ENCODE measurements at places on chromosomes 3 and 15.

DNA sequence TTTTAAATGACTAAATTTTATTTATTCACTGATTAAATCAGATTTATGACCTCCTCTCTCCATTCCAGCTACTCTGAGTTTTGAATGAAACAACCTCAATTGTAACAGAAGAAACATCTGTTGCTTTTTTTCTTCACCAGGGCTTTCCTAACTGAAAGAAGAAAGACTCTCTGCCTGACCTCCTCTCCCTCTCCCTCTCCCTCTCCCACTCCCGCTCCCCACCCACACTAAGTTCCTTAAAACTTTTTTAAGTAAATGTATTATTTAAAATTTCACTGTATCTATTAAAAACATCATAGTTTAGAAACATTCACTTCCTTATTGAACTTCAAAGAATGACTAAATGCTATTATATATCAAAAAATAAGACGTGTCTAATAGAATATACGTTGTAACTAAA, 122.0 kb downstream of the TFDP2 start:
- DNase-seq = no peak

GRCh38 chr15:76199106-76200082, 111.9 kb downstream of the ETFA start:
- DNase-seq = no peak

DNA sequence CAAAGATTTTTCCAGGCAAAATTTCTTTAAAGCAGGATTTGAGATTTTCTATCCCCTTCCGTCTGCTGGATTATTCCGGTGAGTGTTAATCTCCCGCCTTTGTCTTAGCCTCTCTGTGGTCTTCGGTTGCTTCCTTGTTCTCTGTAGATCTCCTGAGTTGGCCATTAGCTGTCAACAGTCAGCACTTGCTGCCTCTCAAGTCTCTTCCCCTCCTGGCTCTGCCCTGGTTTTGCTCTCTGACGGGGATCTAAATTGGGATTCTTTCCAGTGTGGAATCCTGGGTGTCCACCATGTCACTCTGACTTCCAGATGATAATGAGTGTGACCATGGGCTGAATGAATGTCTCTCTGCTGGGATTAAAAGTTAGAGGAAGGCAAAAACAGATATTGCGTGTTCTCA, 121.5 kb downstream of the IGF1R start:
- DNase-seq = no peak

DNA sequence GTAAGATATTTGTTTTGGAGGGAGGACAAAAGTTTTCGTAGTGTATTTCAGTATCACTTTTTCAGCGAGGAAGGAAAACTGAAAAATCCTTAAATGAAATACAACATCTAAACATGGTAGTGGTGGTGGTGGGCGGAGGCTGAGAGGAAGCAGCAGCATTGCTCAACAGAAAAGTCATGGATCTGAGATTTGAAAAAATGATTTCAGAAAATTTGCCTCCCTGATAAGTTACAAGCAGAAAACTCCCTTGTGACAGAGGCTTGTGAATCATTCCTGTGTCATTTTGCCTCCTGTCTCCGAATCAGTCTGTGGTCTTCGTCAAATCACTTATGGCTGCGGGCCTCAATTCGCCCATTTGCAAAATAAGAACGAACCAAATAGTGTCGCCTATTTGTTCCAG, 965 bp upstream of the CRBN start:
- no peak for DNase-seq

GRCh38 chr3:69091389-69092029, 6.8 kb downstream of the ARL6IP5 start:
- DNase-seq = no peak

Data from stimulated activated CD4-positive, alpha-beta T cell treated with anti-CD3 and anti-CD28 coated beads, TNF-alpha, amount 100 ng/mL, for 48 hours (primary cell).